ENCODE measurements at places on chromosomes 7 and 10.

DNA sequence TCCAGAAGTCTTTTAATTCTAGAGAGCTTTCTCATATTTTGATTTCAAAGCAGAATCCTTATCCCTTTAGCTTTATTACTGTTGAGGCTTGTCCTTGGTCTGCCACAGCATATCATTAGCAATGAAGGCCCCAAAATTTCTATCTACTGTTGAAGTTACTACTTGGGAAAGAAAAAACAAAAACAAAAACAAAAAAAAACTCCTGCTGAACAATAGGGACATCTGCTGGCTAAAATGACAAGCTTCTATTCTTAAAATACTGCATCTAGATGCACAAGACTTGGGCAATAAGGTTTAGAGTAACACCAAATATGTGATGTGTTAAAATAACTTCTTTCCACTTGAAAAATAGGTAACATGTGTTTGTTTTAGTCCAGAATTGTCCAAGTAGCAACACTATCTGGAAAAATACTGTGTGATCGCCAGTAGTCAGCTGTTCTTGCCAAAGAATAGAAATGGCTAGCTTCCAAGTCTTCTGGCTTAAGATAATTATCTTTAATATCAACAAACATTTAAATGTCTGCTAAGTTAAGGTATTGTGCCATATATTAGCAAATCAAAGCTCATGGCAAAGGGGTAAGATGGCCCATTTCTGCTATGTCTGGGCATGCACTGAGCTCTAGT, 3.8 kb upstream of the DMTF1 start:
- ATAC-seq = no peak

DNA sequence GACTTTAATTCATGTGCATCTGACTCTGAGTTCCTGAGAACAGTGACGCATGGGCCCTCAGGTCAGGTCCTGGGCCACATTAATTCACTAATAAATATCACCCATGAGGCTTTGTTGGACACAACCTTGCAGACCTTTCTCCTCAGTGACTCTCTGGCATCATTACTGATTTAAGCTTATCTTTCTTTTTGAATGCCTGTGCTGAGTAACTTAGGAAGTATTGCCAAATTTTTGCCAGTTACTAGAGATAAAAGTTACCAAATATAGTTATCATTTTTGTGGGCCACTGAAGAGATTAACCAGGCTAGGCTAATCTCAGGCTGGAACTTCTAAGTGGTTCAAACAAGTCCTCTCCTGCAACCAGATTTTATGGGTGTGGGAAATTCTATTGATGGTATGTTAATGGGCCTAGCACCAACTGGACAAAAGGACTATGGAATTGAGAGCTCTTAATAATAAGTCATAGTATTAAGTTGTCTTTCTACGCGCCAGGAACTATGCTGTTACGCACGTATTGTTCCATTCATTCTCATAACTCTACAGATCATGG, 28.8 kb upstream of the PRTFDC1 start:
- peak; percentile 85 for ATAC-seq

GRCh38 chr10:28090506-28090905, 91.6 kb upstream of the ODAD2 start:
- no peak for ATAC-seq

GRCh38 chr10:62597226-62597625, 207.3 kb upstream of the ADO start:
- ATAC-seq = no peak

DNA sequence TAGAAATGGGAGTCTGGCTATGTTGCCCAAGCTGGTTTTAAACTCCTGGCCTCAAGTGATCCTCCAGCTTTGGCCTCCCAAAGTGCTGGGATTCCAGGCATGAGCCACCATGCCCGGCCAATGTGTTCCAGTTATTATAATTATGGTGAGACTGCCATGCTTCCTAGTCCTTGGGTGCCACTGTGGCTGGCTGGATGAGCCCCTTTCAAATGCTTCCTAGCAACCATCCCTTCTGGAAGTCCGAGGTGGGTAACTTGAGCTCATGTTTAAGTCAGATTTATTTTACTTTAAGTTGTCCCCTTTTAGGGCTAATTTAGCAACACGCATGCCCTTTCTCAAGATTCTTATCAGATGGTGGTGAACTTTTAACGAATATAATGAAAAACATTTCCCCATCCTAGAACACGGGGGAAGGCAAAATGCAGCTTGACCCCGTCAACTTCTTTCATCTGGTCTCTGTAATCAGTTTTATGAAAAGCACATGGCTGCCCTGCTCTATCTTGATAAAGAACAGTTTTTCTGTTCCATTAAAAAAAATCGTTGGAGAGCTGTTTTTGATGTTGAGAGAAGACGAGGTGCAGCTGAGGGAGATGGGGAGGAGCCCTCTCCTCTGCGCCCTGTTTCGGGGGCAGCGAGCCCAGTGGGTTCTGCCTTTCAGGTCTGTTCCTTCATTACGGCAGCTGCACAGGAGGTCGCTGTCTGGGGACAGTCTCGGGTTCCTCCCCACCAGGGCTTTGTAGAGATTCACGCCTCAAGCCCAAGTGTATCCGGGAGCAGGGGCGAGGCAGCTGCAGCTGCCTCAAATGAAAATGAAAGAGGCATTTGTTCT, 61.0 kb upstream of the MKI67 start:
- ATAC-seq = no peak

- ATAC-seq = no peak
These were observed 85.1 kb upstream of the BMPER start for GRCh38 chr7:33820206-33820605.

DNA sequence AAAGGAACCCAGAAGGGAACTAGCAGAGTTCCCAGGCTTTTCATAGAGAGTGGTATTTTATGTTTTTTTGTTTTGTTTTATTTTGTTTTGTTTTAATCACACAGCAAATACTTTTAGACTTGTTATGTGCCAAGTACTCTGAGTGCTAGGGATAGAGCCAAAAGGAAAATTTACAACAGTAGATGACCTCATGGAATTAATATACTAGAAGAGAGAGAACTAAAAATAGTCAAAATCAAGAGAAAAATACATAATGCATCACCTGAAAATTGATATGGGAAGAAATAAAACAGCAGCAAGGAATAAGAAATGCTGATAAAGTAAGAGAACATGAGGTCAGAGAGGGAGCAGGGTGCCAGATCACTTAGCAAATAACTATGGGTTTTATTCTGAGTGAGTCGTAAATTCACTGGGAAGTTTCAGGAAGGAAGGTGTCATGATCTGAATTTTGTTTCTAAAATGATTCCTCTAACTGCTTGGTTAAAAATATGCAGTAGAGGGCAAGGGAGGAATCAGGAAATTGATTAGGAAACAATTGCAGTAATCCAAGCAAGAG, 351.0 kb downstream of the ANKRD7 start:
- no peak for ATAC-seq

GRCh38 chr7:44212581-44213184, 11.9 kb downstream of the YKT6 start:
- no peak for ATAC-seq

- no peak for ATAC-seq
These were observed 28.6 kb downstream of the NAMPT start for GRCh38 chr7:106256144-106256543.

DNA sequence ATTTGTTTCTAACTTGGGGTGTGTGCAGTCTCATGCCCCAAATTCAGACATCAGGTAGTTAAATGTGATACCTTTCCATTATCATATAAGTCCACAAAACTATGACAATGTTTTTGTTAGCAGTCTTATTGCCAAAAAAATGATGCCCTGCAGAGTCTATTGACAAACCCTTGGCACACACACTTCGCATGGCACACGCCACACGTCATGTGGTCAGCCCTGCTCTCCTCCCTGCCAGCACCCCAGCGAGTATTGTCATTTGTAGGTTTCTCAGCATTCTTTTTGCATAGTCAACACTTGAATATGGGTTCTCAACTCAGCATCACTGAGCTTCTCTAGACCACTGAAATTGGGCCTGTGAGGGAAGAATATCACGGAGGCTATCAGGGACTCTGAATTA, 356.0 kb downstream of the INHBA start:
- no peak for ATAC-seq

DNA sequence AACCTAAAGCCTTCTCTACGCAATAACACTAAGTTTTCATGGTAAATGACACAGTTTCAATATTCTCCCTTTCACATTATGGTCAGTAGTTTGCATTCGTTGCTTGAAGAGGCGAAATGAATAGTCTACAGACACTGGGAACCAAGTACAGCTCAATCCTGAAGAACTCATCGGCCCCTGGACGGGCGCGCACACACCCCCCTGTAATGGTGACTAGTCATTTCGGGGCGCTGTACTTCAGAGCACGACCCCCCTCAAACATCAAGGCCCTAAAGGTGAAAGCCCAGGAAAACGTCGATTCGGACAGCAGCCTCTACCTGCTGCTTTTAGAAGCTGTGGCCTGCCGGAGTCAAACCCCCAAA, 1.0 kb downstream of the NT5C2 start:
- ATAC-seq = no peak

- no peak for ATAC-seq
These were observed 727 bp downstream of the RET start for GRCh38 chr10:43077421-43078171.

GRCh38 chr7:97298561-97298960, 181.1 kb downstream of the SDHAF3 start:
- no peak for ATAC-seq
